Upper lobe of right lung (tissue), 1 donor: ENCODE measurements at places on chromosomes 16 and 17.

DNA sequence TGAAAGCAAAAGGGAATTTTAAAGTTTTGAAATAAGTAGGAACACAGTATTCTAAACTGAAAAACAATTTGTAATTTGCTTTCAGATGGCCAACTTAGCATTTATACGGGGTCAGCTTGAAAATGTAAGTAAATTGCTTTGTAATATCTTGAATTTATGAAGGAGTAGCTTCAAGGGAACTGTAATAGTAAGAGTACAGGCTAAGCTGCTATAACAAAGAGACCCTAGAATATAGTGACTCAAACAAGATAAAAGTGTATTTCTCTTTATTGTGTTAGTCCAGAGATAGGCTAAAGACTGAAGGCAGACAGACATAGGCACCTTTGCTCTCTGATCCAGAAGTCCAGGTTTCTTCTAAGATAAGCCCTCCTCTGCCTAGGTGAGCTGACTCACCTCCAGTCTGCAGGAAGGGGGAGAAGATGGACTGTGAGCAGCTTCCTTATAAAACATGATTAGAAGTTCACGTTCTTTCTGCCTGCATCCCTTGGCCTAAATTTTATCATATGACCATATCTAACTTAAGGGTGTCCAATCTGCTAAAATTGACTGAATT lies 3.2 kb downstream of the TTC19 start:
- no peak for DNase-seq

GRCh38 chr17:79045842-79046196 lies 21.9 kb downstream of the C1QTNF1 start:
- DNase-seq, result peak; percentile 86

- no peak for DNase-seq
Measured at GRCh38 chr16:87809150-87809902, 43.5 kb upstream of the KLHDC4 start.

DNA sequence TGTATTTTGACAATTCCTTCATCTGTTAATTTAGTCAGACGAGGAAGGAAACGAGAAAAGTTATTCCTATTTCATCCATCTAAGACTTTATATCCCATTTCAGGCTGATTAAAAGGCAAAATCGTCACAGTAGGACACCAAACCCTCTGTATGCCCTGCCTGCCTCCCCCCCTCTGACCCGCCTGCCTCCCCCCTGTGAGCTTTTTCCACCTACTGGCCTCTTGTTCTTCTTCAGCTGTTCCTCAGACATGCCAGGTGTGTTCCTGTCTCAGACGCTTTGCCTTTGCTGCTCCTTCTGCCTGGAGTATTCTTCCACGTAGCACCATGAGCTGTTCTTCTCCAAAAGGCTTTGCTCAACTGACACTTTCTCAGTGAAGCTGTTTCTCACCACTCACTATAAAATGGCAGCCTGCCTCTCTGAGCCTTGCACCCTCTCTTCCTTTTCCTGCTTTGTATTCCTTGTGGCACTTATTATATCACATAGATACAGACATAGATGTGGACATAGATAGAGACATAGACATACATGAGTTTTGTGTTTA lies 723.4 kb downstream of the MAF start:
- no peak for DNase-seq

DNA sequence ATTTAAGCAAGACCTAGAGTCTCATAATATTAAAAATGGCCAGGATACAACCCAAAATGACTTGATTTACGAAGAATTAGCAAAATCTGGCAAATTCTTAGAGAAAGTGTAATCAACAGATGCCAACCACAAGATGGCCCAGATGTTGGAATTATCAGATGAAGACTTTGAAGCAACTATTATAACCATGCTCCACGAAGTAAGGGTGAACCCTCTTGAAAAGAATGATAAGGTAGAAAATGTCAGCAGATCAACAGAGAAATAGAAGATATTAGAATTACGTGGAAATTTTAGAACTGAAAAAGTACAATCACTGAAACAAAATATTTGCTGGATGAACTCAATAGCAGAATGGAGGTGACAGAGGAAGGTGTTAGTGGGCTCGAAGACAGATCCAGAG lies 50.1 kb upstream of the CLEC19A start:
- no peak for DNase-seq

- DNase-seq, result no peak
Measured at GRCh38 chr17:4474093-4474492, 24.6 kb upstream of the SPNS2 start.

- DNase-seq, result no peak
Measured at GRCh38 chr16:67519242-67519641, 9.4 kb upstream of the RIPOR1 start.

- no peak for DNase-seq
Measured at GRCh38 chr16:27253526-27253930, 15.0 kb downstream of the NSMCE1 start.

DNA sequence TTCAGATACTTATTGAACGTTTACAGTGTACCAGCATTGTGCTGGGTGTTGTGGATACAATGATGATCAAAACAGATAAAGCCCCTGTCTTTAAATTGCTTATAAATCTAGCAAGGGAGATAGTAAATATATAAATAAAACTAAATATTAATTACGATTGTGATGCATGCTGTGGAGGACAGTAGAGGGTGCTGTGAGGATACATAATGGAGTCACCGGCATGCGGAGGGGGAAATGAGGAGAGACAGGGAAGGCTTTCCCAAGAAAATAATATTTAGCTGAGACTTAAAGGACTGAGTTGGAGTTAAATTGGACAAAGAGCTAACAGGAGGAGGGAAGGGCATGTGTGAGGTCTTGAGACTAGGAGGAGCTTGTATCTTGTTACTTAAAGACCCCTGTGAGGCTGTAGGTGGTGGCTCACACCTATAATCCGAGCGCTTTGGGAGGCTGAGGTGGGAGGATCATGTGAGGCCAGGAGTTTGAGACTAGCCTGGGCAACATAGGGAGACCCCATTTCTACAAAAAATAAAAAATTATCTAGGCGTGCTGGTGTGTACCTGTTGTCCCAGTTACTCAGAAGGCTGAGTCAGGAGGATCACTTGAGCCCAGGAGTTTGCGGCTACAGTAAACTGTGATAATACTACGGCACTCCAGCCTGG lies 2.4 kb downstream of the DHRS7B start:
- DNase-seq, result no peak

DNA sequence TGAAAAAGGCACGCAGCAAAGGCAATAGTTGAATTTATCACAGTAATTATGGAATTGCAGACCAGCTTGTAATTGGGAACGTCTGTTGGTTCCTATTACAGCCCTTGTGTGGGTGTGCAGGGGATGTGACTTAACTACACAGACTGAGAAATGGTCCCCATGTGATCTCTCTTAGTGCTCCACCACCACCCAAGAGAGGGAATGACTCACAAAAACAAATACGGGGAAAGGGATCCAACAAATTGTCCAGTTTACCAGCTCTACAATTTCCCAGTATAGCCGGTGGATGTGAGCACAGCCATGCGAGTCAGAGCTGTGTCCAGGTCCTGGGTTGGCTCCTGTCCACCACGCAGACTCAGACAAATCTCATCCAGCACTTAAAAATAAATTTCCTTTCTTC lies 337.9 kb downstream of the GRIN2A start:
- no peak for DNase-seq

DNA sequence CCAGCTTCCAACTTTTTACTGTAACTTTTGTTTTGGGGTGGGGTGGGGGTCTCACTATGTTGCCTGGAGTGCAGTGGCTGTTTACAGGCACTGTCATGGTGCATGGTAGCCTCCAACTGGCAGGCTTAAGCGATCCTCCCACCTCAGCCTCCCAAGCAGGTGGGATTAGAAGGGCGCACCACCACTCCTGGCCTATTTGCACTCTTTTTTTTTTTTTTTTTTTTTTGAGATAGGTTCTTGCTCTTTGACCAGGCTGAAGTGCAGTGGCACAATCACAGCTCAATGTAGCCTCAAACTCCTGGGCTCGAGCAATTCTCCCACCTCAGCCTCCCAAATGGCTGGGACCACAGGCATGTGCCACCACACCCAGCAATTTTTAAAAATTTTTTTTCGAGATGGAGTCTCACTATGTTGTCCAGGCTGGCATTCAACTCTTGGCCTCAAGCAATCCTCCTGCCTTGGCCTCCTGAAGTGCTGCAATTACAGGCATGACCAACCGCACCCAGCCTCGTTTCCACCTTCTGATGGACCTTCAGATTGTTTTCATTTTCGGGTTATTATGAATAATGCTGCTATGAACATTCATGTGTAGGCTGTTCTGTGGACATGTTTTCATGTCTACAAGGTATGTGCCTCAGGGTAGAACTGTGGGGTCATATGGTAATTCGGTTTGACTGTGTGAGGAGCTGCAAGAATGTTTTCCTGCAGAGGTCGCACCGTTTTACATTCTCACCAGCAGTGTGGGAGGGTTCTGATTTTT lies 10.9 kb downstream of the TRAP1 start:
- DNase-seq, result no peak

- DNase-seq, result no peak
Measured at GRCh38 chr16:85028685-85029407, 1.3 kb downstream of the KIAA0513 start.

- no peak for DNase-seq
Measured at GRCh38 chr16:2481676-2482075, 6.7 kb downstream of the TBC1D24 start.

GRCh38 chr16:89224665-89225064 lies 7.2 kb downstream of the ZNF778 start:
- no peak for DNase-seq

DNA sequence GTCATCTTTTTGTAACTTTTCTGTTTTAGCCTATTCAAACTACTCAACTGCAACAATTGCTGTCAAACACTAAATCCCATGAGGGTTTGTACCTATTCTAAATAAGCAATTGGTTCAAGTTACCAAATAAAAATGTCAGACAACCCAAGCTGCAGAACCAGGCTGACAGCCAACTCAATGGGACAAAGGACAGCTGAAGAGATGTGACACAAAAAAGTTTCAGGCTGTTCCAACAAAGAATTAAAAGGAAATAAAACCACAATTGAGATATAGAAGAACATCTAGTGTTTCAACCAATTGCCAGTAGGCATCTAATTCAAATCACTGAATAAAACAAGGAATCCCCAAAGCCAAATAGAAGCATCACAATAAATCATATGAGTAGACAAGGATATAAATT lies 49.3 kb downstream of the GRB7 start:
- DNase-seq, result no peak

DNA sequence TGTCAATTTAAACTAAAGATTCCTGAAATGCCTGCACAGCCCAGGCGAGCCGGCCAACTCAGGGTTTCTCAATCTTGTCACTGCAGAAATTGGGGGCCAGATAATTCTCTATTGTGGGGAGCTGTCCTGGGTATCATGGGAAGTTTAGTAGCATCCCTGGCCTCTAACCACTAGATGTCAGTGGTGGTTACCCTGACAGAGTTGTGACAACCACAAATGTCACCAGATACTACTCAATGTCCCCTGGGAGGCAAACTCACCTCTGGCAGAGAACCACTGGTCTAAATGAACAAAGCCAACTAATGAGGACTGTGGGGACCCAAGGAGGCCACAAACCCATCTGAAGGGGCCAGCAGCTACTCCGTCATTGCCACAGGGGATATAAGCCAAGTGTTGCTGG lies 90.9 kb downstream of the MYH11 start:
- DNase-seq, result no peak

GRCh38 chr17:73521376-73521775 lies 122.9 kb downstream of the SDK2 start:
- DNase-seq, result no peak

GRCh38 chr16:5706211-5706610 lies 608.6 kb upstream of the EEF2KMT start:
- DNase-seq, result no peak

DNA sequence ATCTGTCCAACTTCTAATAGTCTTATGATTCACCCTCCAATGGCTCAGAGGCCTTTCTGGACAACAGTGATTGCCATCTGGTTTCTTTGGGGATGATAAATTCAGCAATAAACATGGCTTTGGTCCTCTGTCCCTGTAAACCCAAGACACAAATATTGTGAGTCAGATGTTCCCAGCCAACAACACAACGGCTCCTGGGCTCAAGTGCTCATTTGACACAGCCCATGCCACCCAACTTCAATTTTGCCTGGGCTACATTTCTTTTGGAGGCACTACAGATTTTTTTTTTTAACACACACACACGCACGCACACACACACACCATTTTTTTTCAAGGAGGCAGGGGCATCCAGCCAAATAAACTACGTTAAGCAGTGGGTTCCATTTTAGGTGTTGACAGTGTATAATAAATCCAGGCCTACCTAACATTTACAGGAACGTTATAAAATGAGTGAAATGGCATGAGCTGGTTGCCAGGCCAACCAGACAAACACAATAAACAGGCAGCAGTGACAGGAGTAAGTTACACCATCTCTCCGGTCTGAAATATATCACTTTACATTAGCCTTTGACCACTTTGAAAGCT lies 939.9 kb upstream of the SOX9 start:
- no peak for DNase-seq

- peak; percentile 69 for DNase-seq
Measured at GRCh38 chr16:66996324-66996982, 8.1 kb downstream of the CES4A start.

DNA sequence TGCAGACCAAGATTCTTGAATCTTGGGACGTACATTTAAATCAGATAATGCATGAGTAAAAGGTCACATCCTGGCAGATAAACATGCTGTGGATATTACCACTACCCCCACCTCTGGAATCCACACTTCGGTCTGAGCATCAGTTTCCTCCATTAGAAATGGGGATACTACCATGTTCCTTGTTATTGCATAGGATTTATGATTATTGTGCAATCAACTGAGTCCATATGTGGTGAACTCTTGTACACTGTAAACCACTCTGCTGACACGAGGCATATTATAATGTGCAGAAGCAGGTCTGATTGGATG lies 108.7 kb downstream of the VAT1L start:
- no peak for DNase-seq

GRCh38 chr17:65467156-65467555 lies 94.3 kb downstream of the AXIN2 start:
- no peak for DNase-seq

DNA sequence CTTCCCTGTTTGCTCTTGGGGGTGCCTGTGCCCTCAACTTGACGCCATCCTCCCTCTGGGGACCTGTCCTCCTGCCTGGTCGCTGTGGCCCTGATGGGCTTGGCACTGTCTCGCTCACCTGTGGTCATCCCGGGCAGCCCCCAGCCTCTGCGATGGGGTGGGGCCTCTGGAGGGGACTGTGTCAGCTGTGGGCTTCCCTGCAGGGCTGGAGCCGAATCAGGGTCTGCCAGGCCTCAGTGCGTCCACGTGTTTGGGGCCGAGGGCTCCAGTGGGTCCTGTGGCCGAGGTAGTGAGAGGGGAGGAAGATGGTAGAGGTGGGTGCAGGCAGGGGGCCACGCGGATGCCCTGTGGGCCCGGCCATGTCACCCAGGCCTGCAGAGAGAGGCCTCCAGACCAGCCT lies 8.0 kb downstream of the PIGQ start:
- no peak for DNase-seq
